Naive thymus-derived CD4-positive, alpha-beta T cell (primary cell): ENCODE measurements at places on chromosomes 13 and 19.

DNA sequence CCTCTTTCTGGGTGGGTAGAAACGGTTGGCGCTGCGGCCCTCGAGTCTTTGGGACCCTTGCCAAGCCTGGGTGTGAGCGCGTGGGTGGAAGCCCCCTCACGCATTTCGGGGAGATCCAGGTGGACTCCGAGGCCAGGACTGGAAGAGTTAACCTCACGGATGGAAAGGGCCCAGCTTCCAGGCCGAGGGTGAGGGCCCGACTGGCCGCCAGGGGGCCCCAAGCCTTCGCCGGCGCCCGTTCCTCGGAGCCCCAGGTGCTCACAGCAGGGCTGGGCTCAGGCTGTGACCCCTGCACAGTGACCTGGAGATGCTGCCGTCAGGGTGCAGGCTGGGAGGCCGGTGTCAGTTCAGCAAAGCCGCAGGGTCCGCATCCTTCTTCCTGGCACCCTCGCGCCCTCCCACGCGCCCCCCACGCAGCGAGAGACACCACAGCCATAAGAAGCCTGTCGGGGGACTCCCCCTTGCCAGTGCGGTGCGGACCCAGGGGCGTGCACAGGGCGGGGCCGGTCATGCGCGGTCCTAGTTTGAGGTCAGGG, 34.2 kb upstream of the TMEM255B start:
- peak overlapping the region; percentile 65 for H3K27ac ChIP-seq
- peak overlapping the region; percentile 72 for H3K4me3 ChIP-seq
- peak; percentile 95 for DNase-seq
- peaks cover 20% of the 10 kb centered on the region for H3K4me1 ChIP-seq

DNA sequence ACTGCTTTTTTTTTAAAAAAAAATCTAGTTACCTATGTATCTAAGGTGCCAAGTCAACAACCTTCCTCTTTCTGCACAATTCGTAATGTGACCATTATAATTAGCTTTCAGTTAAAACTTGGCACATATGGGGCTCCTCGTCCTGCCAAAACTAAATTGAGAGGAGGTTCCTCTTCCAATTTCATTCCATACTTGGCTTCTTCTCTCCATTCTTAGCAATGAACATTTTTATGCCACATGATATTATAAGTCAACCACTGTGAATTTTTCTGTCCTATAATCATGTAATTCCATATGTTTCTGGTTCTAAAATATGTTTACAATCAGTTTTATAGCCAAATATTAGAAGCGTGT, 177.0 kb downstream of the DCLK1 start:
- H3K27me3 ChIP-seq, result no peaks in the 10 kb centered on the region
- H3K27ac ChIP-seq, result no peak overlapping the region
- H3K4me1 ChIP-seq, result no peaks in the 10 kb centered on the region
- H3K36me3 ChIP-seq, result no peaks in the 10 kb centered on the region
- no peak overlapping the region for H3K4me3 ChIP-seq

DNA sequence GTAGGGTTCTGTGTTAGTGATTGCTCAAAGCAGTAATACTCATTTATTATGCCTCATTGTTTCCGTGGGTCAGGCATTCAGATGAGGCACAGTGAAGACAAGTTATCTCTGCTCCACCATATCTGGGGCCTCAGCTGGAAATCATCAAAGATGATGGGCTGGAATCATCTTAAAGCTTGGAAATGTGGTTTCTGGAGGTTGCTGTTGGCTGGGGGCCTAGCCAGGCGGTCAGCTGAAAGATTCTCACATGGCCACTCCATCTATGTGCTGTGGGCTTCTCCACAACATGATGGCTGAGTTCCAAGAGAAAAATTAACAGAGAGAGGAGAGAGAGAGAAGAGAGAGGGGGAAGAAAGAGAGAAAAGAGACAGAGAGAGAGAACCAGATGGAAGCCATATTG, 75.5 kb downstream of the OLFM4 start:
- H3K36me3 ChIP-seq, result no peaks in the 10 kb centered on the region
- no peak overlapping the region for H3K4me3 ChIP-seq
- no peak for DNase-seq
- H3K4me1 ChIP-seq, result no peaks in the 10 kb centered on the region

- no peak for DNase-seq
- H3K4me3 ChIP-seq, result peak overlapping the region; percentile 83
- H3K27ac ChIP-seq, result peak overlapping the region; percentile 92
- H3K4me1 ChIP-seq, result peaks cover 19% of the 10 kb centered on the region
- H3K27me3 ChIP-seq, result no peaks in the 10 kb centered on the region
These were observed 1.0 kb downstream of the C19orf73 start for GRCh38 chr19:49117677-49118564.

DNA sequence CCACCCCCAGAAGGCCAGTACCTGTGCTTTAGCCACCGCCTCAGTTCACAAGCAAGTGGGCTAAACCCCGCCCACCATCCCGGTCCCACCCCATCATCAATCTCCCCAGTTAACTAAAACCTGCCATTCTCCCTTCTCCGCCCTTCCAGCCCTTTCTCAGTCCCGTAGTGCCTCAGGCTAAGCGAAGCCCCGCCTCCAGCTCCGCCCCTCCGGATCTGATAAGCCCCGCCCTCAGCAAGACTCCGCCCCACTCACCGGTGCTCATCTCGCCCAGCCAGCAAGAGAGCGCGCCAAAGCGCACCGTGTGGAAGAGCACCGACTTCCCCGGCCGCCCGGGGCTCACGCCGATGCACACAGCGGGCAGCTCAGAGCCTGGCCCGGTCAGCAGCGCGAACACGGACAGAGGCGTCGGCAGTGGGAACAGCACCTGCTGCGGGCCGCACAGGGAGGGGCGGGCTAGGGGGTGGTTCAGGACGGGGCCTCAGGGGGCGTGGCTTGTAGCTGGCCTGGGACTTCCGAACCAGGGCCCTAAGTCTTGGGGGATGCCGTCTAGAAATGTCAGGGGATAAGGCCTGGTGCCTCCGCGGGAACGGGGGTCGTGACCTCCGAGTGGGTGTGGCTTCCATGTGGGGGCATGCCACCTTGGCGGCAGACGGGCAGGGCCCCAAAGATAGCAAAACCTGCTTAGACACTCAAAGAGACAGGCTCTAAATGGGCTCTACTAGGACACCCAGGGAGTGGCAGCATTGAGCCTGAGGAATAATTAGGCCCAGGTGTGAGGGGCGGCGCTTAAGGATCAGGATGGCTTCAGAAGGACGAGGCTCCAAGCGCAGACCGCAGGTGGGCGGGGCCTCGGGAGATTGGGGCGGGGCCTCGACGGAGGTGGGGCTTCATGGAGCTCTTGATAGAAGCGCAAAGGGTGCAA, 21.4 kb downstream of the MAP4K1 start:
- no peak for DNase-seq
- H3K4me1 ChIP-seq, result no peaks in the 10 kb centered on the region
- no peaks in the 10 kb centered on the region for H3K27me3 ChIP-seq

DNA sequence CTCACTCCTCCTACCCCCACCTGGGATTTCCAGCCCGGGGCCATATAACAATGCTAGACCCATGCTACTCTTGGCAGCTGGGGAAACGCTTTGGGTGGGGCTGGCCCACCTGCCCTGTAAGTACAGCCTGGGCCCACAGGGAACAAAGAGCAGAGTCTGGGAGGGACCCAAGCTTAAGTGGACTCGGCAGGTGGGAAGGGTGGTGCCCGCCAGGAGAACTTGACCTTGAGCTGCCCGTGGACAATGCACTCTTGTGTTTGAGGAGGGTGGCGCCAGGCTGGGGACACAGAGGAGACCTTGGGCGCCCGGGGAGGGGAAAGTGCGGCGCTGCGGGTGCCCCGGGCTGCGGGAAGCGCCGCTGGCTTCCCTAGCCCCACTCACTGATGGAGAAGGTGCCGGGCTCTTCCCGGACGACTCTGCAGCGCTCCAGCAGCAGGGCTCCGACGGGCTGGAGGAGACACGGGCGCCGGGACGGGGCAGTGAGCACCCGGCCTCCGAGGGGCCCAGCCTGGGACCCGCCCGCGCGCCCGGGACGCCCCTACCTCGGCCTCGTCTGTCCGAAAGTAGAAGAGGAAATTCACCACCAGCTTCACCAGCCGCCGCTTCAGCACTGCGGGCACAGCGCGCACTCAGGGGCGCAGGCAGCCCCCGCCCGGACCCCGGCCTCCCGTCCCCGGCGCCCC, 607 bp downstream of the PLEKHJ1 start:
- H3K4me3 ChIP-seq, result peak overlapping the region; percentile 75
- no peaks in the 10 kb centered on the region for H3K36me3 ChIP-seq
- DNase-seq, result no peak
- H3K27me3 ChIP-seq, result no peaks in the 10 kb centered on the region
- H3K27ac ChIP-seq, result peak overlapping the region; percentile 93

DNA sequence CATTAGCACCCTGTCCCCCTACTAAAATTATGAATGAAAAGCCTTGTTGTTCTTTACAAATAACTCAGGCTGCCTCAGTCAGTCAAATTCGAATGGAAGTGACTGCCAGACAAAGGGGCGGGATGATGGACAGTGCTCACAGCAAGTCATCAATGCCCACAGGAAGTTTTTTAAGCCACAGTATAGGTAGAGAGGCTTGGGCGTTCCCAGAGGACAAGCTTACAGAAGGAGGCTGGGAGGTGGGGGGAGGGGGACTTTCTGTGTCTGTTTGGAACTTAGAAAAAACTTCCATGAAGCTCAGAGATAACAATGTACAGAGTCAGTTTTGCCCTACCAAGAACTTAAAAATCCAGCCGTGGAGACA, 18.5 kb upstream of the SPRY2 start:
- no peak overlapping the region for H3K27ac ChIP-seq
- H3K36me3 ChIP-seq, result no peaks in the 10 kb centered on the region
- DNase-seq, result no peak
- no peak overlapping the region for H3K4me3 ChIP-seq
- no peaks in the 10 kb centered on the region for H3K4me1 ChIP-seq

- H3K4me3 ChIP-seq, result no peak within 1 kb of the TSS
- H3K27ac ChIP-seq, result no peak within 1 kb of the TSS
- no peak for DNase-seq
- no peaks in the 10 kb centered on the region for H3K4me1 ChIP-seq
These were observed at the start of gene GPC6 for GRCh38 chr13:93226623-93227279. Gene GPC6 (plus strand): TSS chr13:93226807.

DNA sequence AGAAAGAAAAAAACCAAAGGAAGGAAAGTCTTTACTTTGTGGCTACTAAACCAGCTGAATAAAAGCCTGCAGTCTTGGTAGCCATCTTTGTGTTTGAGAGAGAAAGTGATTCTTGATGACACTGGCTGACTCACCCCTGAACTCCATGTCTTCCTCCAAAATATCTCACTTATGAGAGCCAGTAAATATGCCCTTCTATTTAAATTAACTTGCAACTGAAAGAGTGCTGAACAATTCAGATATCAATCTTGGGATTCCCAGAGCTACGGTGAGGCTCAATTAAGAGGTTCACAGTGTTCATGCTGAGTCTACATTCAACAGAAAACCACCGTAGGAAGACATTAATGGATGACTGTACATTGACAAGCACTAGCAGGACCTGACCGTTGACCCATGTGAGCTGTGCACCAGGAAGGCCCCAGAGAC, 57.9 kb downstream of the KCTD12 start:
- H3K4me3 ChIP-seq, result no peak overlapping the region
- no peaks in the 10 kb centered on the region for H3K27me3 ChIP-seq
- H3K36me3 ChIP-seq, result no peaks in the 10 kb centered on the region
- H3K4me1 ChIP-seq, result no peaks in the 10 kb centered on the region
- DNase-seq, result no peak

- no peaks in the 10 kb centered on the region for H3K4me1 ChIP-seq
- no peak overlapping the region for H3K27ac ChIP-seq
- H3K27me3 ChIP-seq, result no peaks in the 10 kb centered on the region
These were observed 275.3 kb downstream of the DIAPH3 start for GRCh38 chr13:59888408-59888807.

DNA sequence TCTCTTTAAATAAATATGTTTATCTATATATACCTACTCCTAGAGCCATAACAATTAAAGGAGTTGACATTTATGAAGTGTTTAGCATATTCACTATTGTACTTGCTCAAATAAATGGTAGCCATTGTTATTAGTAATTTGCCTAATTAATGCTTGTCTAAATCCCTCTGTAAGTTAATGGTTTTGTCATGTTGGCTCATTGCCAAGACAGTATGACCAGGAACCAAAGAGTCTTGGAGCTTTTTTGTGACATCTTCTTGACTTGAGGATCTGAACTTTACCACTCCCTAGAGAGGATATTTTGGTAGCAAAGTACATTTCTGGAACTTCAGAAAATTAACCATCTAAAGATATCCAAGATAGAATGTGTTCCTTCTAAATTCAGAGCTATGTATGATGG, 15.5 kb downstream of the FRY start:
- H3K4me1 ChIP-seq, result peaks cover 45% of the 10 kb centered on the region
- no peak for DNase-seq
- H3K36me3 ChIP-seq, result no peaks in the 10 kb centered on the region
- no peak overlapping the region for H3K27ac ChIP-seq
- H3K4me3 ChIP-seq, result no peak overlapping the region
- H3K27me3 ChIP-seq, result no peaks in the 10 kb centered on the region

DNA sequence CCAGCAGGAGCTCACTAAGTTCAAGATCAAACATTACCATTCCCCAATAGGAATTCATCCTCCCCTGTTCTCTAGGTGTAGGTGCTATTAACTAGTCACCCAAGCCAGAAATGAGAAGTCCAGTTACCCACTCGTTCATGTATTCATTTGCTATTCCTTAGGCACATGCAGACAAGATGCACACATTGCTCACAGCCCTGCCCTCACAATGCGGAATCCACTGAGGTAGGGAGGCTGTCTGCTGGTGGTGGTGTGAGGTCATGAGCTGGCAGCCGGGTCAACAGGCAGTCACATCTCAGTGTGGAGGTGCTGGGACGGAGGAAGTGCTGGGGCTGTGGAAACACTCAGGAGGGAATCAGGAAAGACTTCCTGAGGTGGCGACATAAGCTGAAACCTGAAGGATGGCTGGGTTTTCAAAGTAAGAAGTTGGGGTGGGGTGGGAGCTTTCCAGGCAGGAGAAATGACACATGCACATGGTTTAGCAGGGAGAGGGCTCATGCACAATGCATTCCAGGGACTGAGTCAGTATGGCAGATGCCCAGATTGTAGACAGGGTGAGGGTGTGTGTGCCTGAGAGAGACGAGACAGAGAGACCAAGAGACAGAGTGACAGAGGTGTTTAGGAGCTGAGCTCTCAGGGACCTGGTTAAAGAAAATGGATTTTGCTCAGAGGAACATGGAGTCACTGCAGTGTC, 117.6 kb downstream of the USP12 start:
- H3K4me1 ChIP-seq, result no peaks in the 10 kb centered on the region
- H3K4me3 ChIP-seq, result no peak overlapping the region
- no peaks in the 10 kb centered on the region for H3K27me3 ChIP-seq
- H3K27ac ChIP-seq, result no peak overlapping the region
- H3K36me3 ChIP-seq, result no peaks in the 10 kb centered on the region
